ENCODE measurements at places on chromosomes 7 and 10.

- no peak for DNase-seq
Measured at GRCh38 chr10:46080886-46081285, 34.8 kb upstream of the MSMB start.

DNA sequence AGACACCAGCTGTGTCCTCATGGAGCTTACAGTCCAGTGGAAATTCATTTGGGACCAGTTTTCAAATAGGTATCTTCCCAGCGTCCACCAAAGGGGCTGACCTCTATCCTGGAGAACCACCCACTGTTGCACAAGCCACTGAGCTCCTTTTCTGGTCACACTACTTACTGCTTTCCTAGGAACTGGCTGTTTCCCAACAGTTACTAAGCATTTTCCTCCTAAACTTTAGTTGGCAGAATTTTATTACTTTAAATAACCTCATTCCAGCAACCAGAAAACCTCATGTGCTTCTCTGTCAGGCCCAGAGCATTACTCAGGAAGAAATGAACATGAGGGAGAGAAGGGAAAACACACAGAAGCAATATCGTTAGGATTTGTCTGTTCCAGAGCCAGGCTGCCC, 183.1 kb downstream of the GPAM start:
- no peak for DNase-seq

- peak; percentile 76 for DNase-seq
Measured at GRCh38 chr10:131874991-131875451, 25.8 kb upstream of the PPP2R2D start.

DNA sequence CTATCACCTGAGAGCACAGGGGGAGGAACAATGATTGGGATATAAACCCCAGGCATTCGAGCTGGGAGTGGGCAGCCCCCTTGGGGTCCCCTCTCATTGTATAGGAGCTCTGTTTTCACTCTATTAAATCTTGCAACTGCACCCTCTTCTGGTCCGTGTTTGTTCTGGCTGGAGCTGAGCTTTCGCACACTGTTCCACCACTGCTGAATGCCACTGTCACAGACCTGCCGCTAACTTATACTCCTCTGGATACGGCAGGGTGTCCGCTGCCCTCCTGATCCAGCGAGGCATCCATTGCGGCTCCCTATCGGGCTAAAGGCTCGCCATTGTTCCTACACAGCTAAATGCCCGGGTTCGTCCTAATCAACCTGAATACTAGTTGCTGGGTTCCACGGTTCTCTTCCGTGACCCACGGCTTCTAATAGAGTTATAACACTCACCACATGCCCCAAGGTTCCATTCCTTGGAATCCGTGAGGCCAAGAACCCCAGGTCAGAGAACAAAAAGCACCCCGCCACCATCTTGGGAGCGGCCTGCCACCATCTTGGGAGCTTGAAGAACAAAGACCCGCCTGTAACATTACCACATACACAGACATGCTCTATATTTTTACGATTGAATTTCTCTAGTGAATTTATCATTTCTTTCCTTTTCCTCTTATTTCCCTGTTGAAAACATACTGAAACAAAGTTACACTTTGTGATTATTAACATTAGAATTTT, 9.0 kb downstream of the ZWINT start:
- DNase-seq = no peak

DNA sequence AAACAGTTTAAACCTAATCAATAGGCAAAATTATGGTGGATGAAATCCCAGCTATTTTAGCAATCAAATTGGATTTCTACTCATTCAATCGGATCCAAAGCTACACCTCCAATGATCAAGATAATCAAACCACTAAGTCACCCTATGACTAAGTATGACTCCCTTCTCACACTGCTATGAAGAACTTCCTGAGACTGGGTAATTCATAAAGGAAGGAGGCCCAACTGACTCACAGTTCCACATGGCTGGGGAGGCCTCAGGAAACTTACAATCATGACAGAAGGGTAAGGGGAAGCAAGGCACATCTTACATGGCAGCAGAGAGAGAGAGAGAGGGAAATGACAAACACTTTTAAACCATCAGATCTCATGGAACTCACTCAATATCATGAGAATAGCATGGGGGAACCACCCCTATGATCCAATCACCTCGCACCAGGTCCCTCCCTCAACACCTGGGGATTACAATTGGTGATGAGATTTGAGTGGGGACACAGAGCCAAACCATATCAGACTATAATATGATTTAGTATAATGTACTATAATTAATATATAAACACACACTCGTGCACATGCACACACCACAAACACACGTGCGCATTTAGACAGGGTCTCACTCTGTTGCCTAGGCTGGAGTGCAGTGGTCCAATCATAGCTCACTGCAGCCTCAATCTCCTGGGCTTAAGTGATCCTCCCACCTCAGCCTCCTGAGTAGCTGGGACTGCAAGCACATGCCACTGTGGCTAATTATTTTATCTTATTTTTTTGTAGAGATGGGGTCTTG, 213.6 kb upstream of the FOXK1 start:
- DNase-seq = no peak

GRCh38 chr7:48078470-48078869, 10.6 kb upstream of the UPP1 start:
- no peak for DNase-seq

DNA sequence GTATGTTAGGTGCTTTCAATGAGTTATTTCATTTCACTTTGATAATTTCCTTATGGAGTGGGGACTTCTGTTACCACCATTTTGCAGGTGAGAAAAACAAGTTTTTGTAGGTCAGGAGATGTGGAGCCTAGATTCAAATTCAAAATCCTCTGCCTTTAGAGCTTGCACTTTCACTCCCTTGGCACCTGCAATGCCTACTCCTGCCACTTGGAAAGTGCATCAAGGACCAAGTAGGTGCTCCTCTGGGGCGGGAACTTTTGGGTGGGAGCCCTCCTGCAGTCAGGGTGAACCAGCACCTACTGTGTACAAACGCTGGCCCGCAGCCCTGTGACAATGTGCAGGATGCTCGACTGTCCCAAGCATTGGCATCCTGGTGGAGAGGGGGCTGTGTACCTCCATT, 199.0 kb downstream of the EMX2 start:
- DNase-seq = no peak

Measured in activated CD4-positive, alpha-beta T cell treated with anti-CD3 and anti-CD28 coated beads, Interleukin-2, amount 50 U/mL, for 16 hours (primary cell).